HS-27A (cell line): ENCODE measurements at places on chromosomes 12 and 14.

- DNase-seq, result no peak
Observed at GRCh38 chr12:131088701-131089530, 135.2 kb downstream of the ADGRD1 start.

GRCh38 chr14:96989306-96989705 lies 192.1 kb downstream of the VRK1 start:
- no peak for DNase-seq

DNA sequence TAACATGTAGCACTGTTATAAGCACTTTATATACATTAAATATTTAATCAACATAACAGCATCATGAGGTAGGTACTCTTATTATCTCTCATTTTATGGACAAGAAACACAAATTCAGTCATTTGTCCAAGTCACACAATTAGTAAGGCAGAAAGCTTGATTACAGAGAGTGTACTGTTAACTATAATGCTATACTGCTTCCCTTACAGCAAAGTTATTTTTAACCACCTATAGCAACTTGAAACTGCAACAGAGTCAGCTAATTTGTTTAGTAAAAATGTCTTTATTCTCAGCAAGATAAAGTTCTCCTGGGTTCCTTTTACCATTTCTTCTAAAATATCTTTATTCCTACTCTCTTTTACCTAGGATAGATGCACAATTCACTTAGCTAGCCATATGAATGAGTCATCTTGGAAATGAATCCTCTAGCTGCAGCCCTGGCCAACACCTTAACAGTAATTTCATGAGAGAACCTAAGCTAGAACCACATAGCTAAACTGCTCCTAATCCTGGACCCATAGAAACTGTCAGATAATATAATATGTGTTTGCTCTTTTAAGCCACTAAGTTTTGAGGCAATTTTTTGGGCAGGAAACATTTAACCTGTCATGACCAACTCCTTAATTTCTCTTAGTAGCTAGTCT lies 90.2 kb upstream of the HECTD1 start:
- DNase-seq, result no peak

DNA sequence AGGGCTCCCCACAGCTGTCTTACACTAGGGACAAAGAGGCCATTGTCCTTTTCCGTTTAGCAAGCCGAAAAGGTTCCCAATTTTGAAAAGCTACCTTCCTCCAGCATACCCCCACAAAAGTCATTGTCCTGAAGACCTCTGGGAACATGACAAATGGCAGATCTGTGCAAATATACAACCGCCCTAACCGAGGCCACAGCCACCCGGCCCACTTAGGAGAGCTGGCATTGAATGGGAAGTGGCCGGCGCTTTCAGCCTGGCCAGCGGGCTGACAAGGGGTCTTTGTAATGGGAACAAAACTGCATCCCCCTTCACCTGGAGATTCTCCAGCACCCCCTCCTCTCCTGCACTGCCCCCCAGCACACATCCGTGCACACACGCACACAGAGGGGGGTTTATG lies 48.1 kb upstream of the VASH1 start:
- no peak for DNase-seq

DNA sequence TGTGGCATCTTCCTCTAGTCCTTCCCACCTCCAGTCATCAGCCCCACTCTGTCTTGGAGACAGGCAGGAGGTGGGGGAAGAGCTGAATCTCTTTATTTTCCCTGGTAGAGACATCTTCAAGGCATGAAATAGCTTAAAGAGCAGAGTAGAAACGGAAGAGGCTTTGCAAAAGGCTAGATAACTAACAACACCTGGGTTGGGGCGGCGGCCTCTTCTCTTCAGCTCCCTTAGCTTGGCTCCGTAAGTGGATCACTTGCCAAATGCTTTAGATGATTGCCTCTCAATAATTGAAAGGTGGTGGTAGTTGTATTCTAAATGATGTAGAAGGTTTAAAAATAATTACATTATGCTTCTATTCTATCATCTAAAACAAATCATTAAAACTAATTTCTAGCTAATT lies 36.1 kb downstream of the SSPN start:
- DNase-seq, result no peak

- DNase-seq, result peak; percentile 81
Observed at GRCh38 chr14:99575043-99576023, 28.7 kb downstream of the CCDC85C start.

- no peak for DNase-seq
Observed at GRCh38 chr12:105113094-105113493, 5.6 kb downstream of the WASHC4 start.

- no peak for DNase-seq
Observed at GRCh38 chr14:21860172-21860571, 186.6 kb upstream of the OR4E1 start.

DNA sequence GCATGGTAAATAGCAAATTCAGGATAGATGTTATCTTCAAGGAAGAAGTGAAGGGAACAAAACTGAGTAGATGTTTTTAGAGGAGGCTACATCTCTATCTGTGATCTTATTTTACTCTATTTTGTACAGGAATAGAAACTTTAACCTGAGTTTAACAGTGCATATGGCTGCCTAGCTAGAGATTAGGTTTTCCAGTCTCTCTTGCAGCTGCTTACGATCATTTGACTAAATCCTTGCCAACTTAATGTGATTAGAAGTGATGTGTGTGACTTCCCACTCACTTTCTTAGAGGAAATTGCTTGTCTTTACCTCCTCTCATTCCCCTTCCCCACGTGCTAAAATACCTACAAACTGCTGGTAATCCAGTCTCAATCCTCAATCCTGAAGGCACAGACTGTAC lies 26.5 kb upstream of the SLC15A5 start:
- no peak for DNase-seq

DNA sequence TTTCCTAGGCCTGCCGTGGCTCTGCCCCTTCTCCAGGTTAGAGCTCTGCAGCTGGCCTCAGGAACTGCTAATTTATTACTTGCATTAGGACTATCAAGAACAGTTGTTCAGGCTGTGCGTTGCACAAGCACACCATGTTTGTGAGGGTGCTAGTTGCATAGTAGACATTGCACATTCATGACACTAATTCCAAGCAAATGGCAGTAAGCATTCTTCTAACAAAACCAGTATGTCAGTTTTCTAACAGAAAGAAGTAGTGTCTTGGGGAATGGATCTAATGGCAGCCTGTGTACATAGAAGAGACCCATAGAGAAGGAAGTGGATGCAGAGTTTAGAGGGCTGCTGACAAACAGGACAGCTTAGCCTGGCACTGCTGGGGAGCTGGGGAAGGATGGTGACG lies 53.9 kb downstream of the ERH start:
- DNase-seq, result no peak

DNA sequence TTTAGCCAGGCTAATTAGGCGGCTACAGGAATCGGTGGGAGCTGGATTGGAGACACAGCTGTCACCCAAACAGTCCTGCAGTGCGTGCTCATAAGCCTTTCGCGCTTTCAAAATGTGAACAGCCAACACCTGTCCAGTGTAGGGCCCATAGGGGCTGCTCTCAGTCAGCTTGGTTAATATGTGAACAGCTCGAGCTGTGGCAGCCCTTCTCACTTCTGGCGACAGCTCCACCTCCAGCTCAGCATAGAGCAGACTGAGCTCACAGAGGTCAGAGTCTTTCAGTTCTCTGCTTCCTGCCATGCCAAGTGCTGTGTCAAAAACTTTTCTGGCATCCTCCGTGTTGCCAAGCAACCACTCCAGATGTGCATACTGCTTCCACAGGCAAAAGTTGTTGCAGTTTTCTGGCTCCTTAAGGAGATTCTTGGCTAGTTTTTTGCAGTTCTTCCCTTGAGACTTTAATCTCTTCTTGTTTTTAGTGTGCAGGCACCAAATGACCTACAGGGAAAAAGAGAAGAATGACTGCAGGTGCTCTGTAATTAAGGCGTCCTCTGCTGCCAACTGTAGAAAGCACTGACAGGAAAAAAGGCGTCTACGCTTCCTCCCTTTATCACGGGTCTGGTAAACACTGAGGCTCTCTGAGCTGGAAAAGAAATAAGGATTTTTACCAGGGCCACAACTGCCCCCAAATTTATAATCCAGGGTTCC lies 32.5 kb downstream of the PSMC1 start:
- no peak for DNase-seq

- peak; percentile 45 for DNase-seq
Observed at GRCh38 chr14:51595881-51596455, 55.7 kb upstream of the FRMD6 start.

- no peak for DNase-seq
Observed at GRCh38 chr14:103770500-103770899, 54.9 kb downstream of the ZFYVE21 start.

- DNase-seq, result no peak
Observed at GRCh38 chr14:104464907-104465306, 114.7 kb upstream of the C14orf180 start.

GRCh38 chr14:85798856-85799255 lies 268.9 kb downstream of the FLRT2 start:
- no peak for DNase-seq

- no peak for DNase-seq
Observed at GRCh38 chr12:5343711-5344110, 88.2 kb upstream of the NTF3 start.

- DNase-seq, result no peak
Observed at GRCh38 chr12:42887657-42888056, 298.1 kb upstream of the PRICKLE1 start.

- no peak for DNase-seq
Observed at GRCh38 chr14:65439117-65439516, 26.6 kb downstream of the FUT8 start.

DNA sequence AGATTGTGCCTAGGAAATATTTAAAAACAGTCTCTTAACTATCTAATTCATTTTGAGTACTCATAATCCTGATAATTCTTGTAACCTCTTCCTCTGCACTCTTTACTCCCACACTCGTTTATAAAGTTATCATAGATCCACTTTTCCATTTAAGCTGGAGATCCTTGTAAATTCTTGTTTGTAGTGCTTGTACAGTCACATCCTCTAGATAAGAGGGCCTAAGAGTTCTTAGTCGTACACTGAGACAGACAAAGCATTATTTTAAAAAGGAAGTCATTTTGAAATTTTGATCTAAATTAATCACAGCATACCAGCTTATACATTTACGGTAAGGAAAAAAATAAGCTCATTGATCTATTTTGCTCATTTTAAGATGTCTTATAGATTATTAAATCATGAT lies 42.5 kb downstream of the LMO3 start:
- no peak for DNase-seq

DNA sequence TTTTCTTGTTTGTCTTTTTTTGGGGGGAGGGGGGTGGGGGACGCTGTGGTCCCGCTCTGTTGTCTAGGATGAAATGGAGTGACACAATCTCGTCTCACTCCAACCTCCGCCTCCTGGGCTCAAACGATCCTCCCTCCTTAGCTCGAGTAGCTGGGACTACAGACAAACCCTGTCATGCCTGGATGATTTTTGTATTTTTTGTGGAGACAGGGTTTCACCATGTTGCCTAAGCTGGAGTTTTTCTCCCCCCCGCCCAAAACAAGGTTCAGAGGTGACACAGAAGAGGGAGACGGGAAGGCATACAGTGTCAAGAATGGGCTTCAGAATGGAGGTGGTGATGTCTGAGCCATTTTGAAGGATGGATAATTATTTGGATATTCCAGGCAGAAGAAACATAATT lies 116.9 kb upstream of the ATF1 start:
- DNase-seq, result no peak

DNA sequence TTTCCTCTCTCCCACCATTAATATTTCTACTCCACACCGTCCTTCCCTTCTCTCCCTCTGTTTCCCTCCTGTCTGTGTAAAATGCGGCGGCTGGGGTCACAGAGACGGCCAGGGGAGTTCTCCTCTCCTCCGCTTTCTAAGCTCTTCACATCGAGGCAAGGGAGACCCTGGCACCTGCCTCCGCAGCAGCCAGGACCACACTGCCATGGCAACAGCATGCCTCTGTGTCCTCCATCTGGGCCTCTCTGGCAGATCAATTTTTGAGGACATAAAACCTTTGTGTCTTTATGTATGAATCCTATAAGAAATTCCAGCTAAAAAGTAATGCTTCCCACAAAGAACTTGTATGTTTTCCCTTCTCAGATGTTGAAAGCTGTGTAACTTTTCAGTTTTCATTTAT lies 41.4 kb downstream of the DYRK4 start:
- no peak for DNase-seq

- no peak for DNase-seq
Observed at GRCh38 chr12:76410781-76411180, 62.6 kb upstream of the BBS10 start.

DNA sequence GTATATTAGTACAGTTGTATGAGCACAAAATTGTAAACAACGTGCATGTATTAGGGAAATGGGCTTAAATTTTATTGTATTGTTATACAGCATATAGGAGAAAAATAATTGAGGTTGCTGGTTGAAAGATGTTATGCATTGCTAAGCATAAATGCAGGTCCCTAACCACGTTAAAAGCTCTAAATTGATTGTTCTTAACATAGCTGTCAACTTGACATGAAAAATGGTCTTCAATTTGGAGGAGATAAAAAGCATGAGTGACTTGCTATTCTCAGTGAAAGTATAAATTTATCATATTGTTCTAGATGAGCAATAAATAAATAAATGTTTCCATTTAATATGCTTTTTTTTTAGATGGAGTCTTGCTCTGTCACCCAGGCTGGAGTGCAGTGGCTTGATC lies 506.6 kb upstream of the ATXN7L3B start:
- DNase-seq, result no peak

DNA sequence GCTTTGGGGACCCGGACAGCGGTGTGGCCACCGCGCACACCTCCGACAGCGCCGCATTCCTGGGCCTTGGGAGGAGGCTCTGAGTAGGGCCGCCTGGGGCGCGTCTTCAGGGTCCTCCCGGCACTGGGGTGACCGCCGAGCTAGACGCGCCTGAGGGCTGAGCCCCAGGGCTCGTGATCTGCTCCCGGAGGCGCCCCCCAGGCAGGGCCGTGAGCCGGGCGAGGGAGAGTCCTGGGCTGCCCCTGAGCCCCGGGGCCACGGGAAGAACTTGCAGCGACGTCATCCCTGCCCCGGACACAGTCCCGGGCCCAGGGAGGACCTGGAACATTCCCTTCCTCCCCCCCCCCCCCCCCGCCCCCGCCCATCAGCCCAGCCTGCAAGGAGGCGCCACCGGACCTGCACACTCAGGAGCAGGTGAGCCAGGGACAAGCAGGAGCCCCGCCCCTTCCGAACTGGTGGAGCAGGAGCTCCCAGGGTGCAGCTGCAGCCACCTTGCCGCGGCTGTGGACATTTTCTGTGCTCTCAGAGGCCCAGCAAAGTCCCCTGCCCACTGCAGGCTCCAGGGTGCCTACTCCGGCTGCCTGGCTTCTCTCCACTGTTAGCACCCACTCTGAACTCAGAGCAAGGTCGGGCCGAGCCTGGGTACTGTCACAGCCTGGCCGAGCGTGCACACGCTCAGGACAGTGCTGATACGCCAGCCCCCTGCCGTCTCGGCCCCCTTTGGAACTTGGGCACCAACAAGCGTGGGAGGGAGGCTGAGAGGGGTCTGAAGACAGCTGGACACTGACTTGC lies 50.7 kb downstream of the A2M start:
- no peak for DNase-seq
